ENCODE measurements at places on chromosomes 3 and 15.

DNA sequence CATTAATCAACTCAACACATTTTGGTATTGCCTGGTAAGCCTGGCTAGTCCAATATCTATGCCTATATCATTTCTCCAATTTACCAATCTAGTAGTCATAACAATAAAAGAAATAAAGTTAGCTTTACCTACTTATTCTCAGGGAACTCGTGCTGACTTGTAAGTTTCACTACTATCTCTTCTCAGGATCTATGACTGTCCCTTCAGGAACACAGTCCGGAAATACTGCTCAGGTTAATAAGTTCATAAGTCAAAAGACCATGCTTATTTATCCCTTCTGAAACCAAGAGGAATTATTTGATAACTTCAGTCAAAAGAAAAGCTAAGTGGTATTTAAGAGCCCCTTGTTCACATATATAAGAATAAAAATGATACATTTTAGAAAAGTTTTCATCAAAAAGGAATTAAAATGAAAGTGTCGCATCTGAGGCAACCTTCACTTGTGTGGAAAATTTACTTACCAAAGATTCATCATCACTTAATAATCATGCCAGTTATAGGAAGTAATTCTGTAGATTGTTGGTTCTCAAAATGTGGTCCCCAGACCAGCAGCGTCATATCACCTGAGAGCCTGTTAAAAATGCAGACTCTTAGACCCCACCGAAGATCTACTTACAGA is 15.5 kb upstream of the THRB start:
- DNase-seq: no peak

DNA sequence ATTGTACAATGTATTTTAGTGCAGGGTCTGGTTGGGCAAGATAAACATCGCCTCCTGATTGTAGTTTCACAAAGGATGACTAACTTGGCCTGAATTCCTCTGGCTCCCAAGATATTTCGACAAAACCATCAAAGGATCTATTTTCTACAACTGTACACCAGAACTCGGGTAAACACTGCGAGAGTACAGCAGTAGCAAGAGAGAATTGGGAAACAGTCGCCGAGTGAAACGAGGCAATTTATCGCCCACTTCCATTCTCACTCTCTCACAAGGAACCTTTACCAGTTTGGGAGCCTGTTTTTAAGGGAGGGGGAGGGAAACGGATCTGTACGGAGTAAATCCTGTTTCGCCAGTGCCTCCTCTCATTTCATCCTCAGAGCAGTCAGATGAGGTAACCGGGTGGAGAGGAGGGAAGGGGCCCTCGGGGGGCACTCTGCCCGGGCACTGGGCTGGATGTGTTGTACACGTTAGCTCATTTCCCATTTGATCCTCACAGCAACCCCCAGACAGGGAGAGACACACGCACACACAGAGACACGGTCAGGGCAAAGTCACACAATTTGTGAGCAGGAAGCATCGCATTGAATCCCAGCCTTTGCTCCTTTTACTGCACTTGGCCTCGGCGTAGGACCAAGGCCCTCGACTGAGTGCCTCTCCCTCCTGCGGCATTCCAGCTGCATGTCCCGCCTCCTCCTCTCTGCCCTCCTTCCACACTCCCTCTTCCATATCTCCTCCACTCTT is 120.1 kb downstream of the LIPC start:
- DNase-seq: no peak

DNA sequence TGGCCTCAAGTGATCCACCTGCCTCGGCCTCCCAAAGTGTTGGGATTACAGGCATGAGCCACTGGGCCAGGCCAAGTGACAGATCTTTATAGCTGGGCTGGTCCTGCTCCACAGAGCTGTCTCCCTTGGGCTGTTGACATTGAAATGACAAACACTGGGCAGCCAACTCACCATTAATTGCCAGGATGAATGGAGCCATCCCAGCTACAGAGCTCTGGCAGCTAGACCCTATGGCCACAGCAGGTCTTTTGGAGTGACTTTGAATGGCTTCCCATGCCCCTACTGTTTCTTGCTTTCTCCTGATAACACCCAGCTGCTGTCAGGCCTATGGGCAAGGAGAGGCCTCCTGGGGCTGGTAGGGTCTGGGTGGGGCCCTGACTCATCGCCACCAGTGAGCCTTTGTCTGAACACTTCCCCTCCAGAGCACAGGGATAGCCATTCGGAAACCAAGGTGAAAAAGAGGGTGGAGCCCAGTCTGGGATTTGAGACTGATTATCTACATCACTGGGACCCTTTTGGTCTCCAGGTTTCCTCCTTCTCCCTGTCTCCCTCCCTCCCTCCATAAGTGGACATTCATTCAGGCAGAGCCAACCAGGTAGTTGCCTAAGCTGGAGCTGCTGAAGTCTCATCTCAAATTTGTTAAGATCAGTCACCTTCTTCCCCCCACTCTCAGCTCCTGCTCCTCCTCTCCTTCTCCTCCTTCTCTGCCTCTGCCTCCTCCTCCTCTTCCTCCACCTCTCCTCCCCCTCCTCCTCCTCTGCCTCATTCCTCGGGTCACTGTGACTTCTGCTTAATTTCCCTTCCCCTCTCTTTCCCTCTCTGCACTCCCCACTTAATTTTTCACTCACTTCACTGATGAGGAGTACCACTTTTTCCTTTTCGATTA is 34.0 kb downstream of the BHLHE40 start:
- no peak for DNase-seq

DNA sequence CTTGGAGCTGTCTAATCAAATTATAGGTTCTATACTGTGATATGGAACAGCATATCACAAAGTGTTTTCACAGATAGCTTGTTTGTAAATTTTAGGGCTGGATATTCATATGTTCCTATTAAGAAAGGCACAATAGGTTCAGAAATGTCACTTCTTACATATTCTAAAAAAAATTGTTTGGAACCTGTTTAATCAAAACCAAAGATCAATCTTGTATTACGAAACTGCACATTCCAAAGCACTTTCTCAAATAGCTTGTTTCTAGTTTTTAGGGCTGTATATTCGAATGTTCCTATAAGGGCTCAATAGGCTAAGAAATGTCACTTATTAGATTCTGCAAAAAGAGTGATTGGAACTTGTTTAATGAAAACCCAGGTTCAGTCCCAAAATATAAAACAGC is 67.4 kb upstream of the OSBPL11 start:
- no peak for DNase-seq

- no peak for DNase-seq
Observed at GRCh38 chr3:160648701-160649100, 28.3 kb upstream of the ARL14 start.

GRCh38 chr3:73549051-73549600 is 75.6 kb downstream of the PDZRN3 start:
- no peak for DNase-seq

- DNase-seq: no peak
Observed at GRCh38 chr15:63764124-63764803, 69.5 kb downstream of the HERC1 start.

GRCh38 chr15:58477170-58477569 is 45.4 kb downstream of the LIPC start:
- no peak for DNase-seq

DNA sequence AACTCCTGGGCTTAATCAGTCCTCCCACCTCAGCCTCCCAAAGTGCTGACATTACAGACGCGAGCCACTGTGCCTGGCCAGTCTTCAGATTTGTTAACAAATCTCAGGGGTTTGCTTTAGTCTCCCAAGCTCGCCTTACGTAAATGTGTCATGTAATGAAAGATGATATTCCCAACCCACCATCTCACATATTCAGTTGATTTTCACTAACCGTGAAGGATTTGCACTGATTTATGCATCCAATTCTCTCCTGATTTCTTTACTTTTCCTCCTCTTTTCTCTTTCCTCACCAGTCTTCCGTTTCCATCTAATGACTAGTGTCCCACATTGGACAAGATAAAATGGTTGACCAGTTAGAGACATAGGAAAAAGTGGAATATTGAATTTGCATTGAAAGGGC is 72.6 kb downstream of the TCF12 start:
- DNase-seq: no peak

GRCh38 chr3:88584451-88584850 is 434.7 kb downstream of the C3orf38 start:
- no peak for DNase-seq

- DNase-seq: no peak
Observed at GRCh38 chr3:194269610-194270145, 81.5 kb downstream of the CPN2 start.

- no peak for DNase-seq
Observed at GRCh38 chr3:189748046-189748445, 116.9 kb downstream of the TP63 start.

- DNase-seq: no peak
Observed at GRCh38 chr3:43638594-43639447, 17.0 kb upstream of the ANO10 start.

- no peak for DNase-seq
Observed at GRCh38 chr15:53116169-53116568, 326.0 kb upstream of the ONECUT1 start.

DNA sequence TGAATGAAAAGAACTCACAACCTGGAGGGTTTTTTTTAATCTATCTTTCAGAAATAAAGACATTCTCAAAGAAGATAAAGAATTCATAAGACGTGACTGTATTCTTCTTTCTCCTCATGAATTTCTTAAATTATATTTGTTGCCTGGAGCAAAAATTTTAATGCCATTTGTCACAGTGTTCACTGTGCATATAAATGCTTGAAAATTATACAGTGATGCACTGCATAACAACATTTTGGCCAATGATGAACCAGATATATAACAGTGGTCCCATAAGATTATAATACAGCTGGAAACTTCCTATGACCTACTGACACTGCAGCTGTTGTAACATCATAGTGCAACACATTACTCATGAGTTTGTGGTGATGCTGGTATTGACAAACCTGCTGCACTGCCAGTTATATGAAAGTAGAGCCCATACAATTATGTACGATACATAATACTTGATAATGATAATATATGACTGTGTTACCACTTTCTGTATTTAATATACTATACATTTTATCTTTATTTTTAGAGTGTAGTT is 67.3 kb downstream of the P2RY1 start:
- no peak for DNase-seq
